CD4-positive, alpha-beta T cell treated with Interleukin-1 beta for 1 hour (primary cell): ENCODE measurements at places on chromosomes 5 and 9.

- no peak for DNase-seq
These were observed 14.3 kb downstream of the ACSL6 start for GRCh38 chr5:131997026-131997726.

GRCh38 chr9:93954434-93955061 lies 607 bp downstream of the BARX1 start:
- DNase-seq = no peak

DNA sequence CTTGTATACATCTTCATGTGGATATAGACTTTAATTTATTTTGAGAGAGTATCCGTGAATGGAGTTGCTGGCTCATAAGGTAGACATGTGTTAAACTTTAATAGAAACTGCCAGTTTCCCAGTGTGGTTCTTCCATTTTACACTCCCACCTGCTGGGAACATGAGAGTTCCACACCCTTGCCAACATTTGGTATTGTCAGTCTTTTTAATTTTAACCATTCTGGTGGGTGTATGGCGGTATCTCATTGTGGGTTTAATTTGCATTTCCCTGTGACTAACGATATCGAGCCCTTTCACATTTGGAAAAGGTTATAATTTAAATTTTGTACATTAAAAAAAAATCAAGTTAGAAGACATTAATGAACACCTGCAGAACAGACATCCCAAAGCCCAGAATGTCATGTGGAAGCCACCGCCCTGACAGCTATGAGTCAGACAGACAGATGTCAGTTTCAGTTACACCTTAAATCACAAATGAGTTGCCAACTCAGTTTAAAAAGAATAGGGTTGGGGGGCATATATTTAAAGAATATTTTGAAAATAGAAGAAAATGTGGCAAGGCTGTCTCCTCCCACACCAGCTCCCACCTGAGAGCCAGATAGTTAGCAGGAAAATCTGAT lies 36.9 kb downstream of the ANKRD33B start:
- DNase-seq = no peak

- no peak for DNase-seq
These were observed 15.5 kb downstream of the MED10 start for GRCh38 chr5:6362846-6363245.

GRCh38 chr9:133144142-133144903 lies 19.4 kb downstream of the GBGT1 start:
- DNase-seq = peak; percentile 92

DNA sequence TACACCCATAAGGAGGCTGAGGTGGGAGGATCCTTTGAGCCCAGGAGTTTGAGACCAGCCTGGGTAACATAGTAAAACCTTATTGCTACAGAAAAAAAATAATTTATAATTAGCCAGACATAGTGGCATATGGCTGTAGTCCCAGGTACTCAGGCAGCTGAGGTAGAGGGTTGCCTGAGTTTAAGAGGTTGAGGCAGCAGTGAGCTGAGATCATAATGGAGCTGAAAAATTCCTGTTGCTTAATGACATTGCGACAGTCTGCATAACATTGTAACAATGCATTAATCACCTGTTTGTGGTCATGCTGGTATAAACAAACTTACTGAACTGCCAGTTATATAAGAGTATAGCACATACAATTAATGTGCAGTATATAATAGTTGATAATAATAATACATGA lies 214.2 kb downstream of the TRIM32 start:
- no peak for DNase-seq

DNA sequence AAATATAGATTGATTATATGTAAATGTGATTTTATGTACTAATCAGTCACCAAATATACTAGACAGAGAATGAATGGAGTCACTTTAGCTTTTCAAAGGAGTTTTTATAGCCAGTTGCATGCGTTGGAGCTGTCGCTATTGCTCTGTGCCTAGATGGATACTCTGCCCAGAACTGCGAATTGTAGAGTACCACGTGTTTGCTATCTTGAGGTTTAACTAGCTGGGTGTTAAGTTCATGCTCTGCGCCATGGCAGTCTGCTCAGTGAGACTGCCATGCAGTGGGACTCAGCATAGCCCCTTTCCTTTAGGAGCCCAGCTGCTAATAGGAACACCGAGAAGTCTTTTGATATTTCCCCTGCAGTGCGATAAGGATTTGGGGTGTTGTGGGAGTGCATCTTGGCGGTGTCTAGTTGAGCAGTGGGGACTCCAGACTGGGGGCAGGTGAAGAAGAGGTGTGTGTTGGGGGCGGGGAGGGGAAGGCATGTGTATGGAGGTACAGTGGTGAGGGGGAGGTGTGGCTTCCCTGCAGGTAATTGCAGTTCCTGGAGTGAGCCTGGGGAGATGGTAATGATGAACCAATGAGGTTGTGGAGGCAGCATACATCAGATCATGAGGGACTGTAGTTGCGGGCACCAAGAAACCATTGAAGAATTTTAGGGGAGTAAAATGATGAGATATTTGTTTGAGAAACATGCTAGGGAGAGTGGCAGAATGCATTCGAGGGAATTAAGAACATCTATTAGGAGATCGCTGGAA lies 118.9 kb downstream of the TRIO start:
- DNase-seq = no peak

GRCh38 chr9:99235926-99236634 lies 14.0 kb downstream of the SEC61B start:
- DNase-seq = no peak

DNA sequence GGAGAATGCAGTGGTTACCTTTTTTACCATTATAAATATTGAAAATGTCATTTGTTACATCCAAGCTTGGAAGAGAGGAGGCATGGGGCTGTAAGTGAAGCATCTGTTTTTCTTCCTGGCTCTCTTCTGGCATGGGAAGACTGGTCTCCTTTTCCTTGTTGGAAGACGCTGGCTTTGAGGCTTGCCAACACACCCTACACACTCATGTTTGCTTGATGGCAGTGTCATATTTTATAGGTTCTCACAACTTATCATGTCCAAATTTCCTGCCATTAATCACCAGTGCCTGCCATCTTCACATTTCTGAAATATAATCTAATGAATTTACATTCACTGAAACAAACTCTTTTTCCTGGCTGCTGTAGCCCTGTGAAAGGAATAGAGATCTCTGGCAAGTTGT lies 252.9 kb downstream of the MAN2A1 start:
- DNase-seq = no peak

GRCh38 chr5:77302653-77303052 lies 92.2 kb downstream of the PDE8B start:
- DNase-seq = no peak

DNA sequence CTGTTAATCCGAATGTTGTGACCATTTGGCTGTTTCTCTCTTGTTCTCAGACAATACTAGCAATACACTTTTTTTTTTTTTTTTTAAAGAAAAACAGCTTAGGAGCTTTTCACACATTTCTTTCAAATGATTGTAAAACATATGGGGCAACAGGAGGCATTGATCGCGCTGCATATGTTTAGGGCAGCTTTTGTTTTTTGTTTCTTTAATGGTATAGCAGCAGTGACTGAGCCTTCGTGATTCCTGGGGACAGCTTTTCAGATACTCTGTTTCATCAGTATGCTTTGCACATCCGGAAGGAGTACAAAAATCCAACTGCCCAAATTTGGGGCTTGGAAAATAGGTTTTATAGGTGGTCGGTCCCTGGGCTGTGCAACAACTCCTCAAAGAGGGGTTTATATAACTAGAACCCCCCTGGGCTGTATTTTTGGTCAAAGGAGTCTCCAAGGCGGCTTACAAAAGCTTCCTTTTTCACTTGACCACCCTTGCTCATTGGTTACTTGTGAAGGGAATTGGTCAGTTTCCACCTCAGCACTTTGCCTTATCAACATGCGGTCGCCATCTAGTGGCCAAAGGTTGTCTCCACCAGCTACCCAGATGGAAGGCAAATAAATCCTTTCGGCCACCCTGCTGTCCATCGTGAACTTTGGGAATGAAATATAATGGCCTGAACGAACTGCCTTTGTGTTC lies 91.8 kb downstream of the PDE6A start:
- DNase-seq = peak; percentile 35

DNA sequence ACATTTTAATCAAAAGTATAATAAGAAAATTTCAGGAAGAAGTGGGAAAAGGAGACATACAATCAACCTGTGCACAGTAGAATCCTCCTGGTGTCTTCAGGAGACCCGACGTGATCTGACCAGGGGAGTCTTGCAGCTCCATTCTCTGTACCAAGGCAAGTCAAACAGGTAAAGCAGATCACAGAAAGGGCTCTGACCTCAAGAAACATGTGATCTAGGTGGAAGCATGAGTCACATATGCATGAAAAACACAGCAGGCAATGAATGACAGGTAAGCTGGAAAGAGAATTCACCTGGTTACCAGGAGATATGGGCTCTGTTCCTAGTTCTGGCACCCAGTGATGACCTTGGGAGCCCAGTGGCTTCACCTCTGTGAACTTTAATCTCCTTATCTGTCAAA lies 19.4 kb upstream of the FABP6 start:
- no peak for DNase-seq

- DNase-seq = peak; percentile 77
These were observed 2.2 kb upstream of the GNPDA1 start for GRCh38 chr5:142014911-142015584.

DNA sequence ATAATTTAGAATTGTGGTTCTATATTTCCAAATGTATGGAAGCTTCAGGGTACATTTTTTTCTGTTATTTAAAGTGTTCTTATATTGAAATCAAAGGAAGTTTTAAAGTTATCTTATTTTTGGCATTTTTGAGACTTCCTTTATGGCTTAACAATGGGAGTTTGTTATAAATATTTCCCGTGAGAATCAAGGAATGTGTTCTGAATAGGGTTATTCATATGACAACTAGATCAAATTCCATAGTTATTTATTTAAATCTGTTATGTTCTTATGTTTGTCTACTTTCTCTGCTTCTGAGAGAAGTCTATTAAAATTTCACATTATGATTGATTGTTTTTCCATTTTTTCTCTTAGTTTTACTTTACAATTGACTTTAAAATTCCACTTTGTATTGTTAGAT lies 135.1 kb downstream of the ADAMTS16 start:
- DNase-seq = no peak

- no peak for DNase-seq
These were observed 220.1 kb downstream of the DAB2IP start for GRCh38 chr9:121871431-121872025.

DNA sequence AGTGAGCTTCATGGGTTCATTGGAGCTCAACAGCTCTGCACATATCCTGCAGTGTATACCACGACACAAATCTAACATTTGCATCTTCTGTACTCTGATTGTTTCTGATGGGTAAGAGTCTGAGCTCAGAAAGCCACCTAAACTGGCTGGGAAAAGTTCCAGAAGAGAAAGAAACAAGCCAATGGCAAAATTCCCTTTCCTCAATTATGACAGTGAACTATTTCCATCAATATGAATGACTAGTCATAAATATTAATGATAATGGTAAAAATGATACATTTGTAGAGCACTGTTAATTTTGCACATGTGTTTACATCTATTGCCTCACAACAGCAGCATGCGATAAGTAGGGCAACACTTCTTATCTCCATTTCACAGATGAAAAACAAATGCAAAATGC lies 1101.6 kb upstream of the DMAC1 start:
- no peak for DNase-seq

DNA sequence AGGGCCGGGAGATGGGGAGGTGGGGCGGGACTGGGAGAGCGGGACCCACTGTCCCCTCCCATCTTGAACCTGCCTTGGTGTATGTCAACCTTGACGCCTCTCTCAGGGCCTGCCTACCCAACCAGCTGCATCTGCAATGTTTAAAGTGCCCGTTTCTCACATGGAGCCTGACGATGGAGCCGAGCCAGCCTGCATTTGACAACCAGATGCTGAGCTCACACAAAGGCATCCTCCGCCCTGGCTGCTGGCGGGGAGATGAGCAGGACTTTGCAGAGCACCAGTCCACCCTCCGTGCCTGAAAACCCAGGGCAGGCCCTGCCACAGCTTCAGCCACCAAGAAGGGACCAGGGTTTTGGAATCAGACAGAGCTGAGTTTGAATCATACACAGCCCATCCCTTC lies 141.1 kb upstream of the SMIM23 start:
- DNase-seq = no peak

DNA sequence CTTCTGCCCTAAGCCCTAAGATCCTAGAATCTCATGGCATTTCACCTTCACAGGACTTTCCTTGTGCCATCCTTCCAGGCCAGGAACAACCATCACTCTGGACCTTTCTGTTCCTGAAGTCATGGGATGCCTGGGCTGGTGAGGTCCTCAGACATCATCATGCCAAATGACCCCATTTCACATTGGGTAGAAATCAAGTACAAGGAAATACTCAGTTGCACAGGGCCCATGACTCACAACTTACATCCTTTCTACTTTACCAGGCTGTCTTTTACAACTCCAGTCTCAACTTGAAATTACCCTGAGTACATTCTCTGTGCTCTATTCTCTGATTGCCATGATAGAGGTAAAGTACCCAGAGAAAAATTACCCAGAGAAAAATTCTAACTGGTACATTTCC lies 167.1 kb downstream of the PIK3R1 start:
- DNase-seq = no peak

GRCh38 chr5:139385061-139386049 lies 2.3 kb upstream of the SLC23A1 start:
- no peak for DNase-seq

DNA sequence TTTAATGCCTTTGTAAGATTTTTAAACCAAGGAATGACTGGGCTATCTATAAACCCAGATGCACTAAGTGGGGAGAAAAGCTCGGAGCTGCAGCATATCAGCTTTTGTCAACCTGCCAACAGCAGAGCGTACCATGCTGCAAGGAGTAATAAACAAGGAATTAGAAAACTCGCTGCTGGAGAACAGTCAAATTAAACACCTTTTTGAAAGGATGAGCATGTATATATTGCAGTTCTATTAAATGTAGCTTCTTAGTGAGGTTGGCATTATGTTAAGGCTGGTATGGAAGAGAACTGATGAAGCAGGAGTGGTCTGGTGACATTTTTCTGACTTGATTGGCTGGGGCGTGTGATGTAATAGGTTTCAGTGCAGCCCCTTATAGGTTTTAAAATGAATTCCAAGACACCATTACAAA lies 74.7 kb downstream of the PIK3R1 start:
- DNase-seq = no peak

GRCh38 chr5:122371511-122372151 lies 59.6 kb downstream of the SNCAIP start:
- DNase-seq = no peak

DNA sequence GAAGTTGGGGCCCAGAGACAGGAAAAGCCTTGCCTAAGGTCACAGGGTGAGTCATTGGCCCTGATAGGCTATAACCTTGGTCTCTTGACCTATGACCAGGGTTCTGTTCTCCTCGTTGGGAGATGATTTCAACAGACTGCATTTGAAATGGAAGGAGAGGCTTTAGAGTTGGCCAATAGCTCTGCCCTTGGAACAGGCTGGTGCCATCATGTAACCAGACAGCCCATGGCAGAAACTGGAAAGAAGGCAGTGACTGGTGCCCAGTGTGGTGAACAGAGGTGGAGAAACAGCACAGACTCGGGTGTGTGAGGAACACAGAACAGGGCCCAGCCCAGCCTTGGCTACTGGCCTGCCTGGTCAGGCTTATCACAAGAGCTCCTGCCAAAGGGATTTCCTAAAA lies 109.8 kb upstream of the SLC25A48 start:
- no peak for DNase-seq

- no peak for DNase-seq
These were observed 154.7 kb downstream of the WDR70 start for GRCh38 chr5:37533851-37534250.
